ENCODE measurements at places on chromosomes 5 and 9.
A peak's percentile ranks its signal among the peaks of the same experiment; 100 is the strongest.

- DNase-seq, result peak; percentile 41
Observed at GRCh38 chr9:113511856-113512761, 48.6 kb downstream of the RGS3 start.

DNA sequence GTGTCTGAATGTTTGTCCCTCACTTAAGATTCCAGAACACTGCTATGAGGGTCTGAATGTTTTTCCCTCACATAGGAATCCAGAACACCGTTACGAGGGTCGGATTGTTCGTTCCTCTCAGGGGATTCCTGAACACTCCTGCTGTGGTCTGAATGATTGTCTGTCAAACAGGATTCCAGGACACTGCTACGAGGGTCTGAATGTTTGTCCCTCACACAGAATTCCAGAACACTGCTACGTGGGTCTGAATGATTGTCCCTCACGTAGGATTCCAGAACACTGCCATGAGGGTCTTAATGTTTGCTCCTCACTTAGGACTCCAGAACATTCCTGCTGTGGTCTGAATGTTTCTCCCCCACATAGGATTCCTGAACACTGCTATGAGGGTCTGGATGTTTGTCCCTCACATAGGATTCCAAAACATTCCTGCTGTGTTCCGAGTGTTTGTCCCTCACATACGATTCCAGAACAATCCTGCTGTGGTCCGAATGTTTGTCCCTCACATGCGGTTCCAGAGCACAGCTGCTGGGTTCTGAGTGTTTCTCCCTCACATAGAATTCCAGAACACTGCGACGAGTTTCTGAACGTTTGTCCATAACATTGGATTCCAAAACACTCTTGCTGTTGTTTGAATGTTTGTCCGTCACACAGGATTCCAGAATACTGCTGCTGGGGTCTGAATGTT lies 199.5 kb downstream of the FOXD4L6 start:
- no peak for DNase-seq

GRCh38 chr5:175257847-175258194 lies 186.2 kb downstream of the DRD1 start:
- no peak for DNase-seq

DNA sequence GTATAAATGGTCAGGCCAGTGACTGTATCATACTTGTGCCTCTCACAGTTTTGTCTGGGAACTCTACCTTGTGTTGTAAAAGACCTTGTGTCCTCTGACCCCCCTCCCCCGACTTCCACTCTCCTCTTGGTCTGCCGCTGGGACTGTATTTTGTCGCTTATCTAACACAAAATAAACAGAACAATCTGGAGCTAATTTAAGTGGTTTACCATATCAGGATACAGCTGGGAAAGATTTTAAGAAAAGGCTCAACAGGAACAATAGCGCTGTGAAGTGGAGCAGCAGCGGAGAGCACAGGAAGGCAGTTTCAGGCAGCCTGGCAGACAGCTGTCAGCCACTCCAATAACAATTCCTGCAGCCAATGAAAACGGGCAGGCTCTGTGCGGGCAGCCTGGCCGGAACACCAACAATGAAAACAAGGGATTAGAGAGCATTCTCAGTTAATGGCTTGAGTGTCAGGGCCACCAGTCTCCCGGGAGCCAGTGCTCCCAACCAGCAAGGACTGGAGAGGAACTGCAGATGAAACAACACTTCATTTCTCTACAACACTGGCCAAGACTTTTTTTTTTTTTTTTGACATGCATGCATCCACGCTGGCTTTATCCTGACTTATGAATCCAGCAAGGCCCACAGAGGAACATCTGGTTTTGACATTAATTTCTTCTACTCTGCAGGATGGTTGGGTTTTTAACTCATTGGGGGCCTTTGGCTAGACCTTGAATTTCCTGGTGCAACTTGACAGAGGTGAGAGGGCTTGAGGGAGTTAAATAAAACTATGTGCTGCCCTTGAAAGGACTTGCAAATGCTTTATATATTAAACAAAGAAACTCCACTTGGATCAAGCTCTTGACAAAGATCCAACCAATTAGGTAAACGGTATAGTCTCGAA lies 76.7 kb downstream of the ARSB start:
- no peak for DNase-seq

DNA sequence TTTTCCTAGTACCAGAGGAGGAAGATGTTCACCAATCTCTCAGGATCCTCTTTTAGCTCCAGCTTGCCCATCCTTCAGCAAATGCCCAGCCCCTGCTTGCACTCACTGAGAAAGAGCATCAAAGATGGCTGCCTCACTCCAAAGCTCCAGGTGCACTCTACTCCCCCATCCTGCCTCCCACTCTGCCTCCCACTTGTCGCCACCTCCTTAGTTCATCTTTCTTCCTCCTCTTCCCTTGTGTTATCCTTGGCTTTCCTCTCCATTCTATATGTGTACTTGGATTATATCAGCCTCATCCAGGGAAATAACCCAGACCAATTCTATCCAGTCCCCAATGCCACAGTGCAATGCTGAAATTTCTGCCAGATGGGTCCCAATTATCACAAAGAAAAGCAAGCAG lies 87.1 kb upstream of the CPLX2 start:
- no peak for DNase-seq

GRCh38 chr9:14311956-14312685 lies 1.8 kb downstream of the NFIB start:
- DNase-seq, result no peak

DNA sequence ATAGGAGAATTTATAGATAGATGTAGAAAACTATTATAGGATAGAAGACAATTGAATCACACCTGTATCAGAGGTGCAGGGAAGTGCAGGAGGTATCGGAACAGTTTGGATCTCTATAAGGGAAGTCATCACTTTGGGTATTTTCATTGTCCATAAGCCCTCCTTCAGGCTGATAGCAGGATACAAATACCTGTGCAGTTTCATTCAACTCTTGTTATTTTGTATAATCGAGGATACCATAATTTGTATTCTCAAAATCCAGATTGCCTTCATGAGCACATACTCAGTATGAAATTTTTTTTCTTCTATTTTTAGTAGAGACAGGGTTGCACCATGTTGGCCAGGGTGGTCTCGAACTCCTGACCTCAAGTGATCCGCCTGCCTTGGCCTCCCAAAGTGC lies 289.1 kb downstream of the AOPEP start:
- no peak for DNase-seq

- no peak for DNase-seq
Observed at GRCh38 chr5:140261403-140262171, 41.3 kb downstream of the PFDN1 start.

GRCh38 chr9:14014218-14014617 lies 299.7 kb downstream of the NFIB start:
- DNase-seq, result no peak

DNA sequence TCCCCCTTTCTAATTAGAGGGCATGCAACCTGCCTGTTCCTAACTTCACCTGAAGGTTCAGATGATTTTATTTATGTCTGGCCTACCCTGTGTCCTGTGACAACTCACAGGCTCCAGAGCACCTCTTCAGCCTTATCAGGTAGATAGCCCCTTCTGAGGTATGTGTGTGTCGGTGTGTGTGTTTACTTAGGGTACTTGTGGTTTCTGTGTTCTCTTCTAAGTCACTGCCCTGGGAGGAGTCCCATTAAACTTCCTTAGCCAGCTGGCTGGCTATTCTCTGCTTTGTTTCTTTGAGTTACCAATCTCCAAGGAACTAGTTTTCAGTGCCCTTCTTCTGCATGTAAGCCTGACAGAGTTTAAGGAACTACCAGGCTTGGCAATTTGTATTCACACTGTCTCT lies 74.9 kb downstream of the UNC13B start:
- no peak for DNase-seq

- no peak for DNase-seq
Observed at GRCh38 chr9:82105729-82106128, 117.2 kb downstream of the SPATA31D1 start.

GRCh38 chr5:128631771-128632170 lies 93.7 kb upstream of the FBN2 start:
- no peak for DNase-seq

DNA sequence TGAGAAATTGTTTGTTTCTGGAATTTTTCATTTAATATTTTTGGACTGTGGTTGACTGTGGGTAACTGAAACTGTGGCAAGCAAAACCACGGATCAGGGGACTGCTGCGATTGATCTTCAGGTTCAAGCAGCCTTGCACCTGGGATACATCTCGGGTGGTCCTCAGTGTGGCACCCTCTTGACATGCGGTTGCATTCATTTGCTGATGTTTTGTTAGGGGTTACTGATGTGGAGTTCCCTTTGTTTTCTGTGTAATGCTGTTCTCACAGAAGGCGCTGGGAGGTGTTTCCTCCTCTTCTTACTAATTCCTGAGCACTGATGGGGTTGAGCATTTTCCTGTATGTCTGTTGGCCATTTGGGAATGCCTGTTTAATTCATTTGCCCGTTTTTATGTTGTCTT lies 60.4 kb downstream of the EHMT1 start:
- no peak for DNase-seq

DNA sequence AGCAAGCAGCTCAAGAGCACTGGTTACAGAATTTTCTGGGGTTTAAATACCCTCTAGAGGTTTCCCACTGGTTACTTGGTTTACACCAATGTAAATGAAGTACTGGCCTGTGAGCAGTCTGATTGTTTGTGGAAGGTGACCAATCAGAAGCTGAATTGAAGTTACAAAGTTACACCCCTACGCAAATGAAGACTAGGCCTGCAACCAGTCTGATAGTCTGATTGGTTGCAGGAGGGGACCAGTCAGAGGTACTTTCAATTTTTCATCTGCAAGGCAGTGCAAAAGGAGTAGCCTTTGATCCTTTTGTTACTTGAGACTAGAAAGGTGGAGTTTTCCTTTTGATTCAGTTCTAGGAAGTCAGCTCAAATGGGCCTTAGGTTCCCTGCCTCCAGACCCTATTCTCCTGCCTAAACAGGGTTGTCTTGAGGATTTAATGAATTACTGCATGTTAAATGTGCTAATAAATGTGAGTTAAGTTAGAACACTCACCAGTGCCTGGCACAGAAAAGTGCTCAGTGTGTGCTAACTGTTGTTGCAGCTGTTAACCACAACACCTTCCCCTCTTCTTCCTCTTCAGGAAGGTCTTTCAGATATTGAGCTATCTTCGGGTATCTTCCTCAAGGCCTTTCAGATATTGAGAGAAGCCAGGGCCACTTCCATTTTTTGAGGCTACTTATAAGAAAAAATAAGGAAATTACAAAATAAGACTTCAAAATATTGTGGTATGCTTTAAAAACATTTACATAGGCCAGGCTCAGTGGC lies 32.1 kb upstream of the CLINT1 start:
- no peak for DNase-seq

DNA sequence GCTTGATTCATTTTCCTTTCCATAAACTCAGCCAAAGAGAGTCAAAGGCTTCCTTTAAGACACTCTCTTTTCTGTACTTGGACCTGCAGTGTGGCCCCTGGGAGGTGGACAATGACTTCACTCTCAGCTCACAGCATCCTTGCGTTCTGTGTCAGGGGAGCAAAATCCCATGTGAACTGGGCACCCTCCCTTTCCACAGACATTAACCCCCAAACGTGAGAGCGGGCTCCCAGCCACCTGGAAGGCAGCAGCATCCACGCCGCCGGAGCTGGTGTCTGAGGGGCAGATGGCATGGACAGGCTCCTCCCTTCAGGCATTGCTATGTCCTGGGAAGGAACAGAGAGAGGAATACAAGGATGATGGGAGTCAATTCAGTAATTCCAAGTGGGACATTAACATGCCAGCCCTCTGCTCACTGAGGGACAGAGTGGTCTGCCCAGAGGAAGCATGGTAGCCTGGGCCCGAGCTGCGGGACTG lies 39.5 kb downstream of the TRIP13 start:
- no peak for DNase-seq

DNA sequence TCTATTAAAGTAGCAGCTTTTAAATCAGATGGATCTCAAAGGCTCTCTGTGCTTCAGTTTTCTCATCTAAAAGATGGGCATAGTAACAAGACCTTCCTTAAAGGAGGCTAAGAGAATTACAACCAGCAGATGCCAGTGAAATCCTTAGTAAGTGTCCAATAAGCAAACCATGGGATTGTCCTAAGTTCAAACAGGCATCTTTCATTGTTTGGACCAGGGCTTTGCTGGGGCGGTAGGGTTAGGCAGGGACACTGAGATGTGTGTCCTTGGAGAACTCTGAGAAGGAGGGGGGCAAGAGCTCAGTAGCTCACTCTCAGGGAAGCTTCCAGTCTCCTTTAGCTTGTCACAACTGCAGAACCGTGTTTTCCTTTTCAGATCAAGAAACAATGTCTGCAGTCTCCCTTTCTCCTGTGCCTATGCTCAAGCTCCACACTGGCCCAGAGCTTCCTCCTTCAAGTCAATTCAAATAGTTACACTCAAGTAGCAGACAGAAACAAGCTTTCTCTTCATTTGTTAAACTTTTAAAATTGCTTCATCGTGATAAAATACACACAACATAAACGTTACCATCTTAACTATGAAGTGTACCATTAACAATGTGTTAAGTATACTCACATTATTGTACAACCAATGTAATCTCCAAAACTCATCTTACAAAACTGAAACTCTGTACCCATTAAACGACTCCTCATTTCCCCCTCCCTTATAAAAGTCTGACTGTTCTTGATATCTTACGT lies 216.2 kb downstream of the PIK3R1 start:
- no peak for DNase-seq
